ENCODE measurements at places on chromosomes 13 and 19.

- DNase-seq: no peak
These were observed 2.8 kb downstream of the JSRP1 start for GRCh38 chr19:2253106-2254063.

GRCh38 chr13:95552208-95552538, 347 bp upstream of the CLDN10 start:
- no peak for DNase-seq

GRCh38 chr13:38688674-38689073, 1.8 kb downstream of the FREM2 start:
- no peak for DNase-seq

DNA sequence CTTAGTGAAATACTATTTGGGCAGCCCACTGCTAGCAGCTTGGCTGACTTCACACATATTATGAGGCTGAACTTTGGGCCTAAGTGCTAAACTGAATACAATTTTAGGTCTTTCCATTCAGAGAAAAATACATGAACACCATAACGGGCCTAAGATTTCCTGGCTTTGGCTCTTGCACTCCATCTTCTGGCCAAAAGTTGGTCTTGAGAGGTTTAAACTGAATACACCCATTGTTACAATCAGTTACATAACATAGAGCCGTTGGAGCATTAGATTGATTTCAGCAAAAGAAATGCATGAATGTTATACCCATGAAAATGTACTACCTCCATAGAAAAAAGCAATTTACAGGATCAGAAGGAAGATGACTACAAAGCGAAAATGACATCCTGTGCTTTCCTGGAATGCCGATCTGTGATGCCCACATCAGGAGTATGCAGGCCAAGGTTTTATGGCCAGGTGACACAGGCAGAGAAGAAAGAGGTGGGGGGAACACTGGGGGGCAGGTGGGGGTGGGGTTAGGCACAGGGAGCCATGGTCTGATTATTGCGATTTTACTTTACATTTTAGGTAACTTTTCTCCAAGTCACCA, 11.1 kb upstream of the SHISA2 start:
- no peak for DNase-seq

DNA sequence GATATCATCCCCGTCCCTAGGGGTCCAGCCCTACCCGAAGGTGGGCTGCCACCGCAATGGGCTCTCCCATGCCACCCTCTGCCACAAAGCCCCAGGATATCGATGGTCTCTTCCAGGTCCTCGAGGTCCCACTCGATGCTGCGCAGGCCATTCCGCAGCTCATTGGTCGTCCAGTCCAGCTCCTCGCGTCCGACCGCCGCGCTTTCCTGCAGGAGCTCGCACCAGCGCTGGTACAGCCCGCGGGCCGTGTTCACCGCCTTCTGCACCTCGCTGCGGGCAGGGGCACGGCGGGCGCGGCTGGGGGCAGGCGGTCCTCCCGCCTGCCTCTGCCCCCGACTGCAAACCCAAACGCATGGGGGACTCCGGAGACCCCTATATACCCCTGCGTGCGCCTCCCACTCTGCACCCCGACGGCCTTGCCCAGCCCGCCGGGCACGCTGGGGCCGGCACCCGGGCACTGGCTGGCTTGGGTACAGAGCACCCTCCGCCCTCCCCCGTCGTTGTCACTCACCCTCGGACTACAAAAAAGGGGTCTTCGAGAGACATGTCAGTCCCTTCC, 468 bp downstream of the STX10 start:
- no peak for DNase-seq

- DNase-seq: no peak
These were observed 1.5 kb upstream of the PRR12 start for GRCh38 chr19:49589502-49589905.

- no peak for DNase-seq
These were observed 7.9 kb upstream of the DPY19L3 start for GRCh38 chr19:32397671-32398101.
